ENCODE measurements at places on chromosomes 5 and 9.

DNA sequence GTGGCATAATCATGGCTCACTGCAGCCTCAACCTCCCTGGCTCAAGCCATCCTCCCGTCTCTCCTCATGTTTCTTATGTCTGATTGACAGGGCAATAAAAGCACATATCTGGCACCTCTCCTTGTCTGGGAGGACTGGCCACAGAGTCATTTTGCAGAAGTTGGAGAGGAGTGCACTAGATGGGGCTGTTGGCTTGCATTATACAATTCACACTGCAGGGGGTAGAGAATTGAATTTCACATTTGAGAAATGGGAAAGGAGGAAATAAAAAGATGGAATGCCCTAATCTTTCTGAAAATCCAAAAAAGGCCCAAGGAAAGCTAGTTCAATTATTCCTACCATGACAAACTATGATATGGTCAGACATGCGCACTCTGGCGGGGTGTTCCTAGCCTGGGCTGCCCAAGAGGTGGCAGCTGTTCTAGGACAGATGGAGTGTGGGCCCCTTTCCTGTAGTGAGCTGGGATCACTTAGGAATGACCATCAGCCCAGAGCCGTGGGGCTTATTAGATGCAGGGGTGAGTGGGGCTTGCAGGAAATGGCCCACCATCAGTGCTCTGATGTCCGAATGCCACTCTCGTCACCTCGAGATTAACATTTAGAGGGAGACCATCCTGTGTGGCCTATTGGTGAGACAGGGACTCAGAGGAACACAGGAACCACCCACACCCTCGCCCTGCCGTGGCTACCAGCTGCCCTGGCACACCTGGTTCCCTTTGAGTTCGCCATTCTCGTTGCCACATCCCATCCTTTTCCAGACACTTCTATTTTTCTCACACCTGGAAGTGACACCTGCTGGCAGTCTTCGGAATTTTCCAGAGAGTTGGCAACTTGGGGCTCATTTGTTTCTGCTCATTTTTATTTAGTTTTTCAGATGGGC, 21.8 kb upstream of the ANKRD18A start:
- peak; percentile 31 for DNase-seq

DNA sequence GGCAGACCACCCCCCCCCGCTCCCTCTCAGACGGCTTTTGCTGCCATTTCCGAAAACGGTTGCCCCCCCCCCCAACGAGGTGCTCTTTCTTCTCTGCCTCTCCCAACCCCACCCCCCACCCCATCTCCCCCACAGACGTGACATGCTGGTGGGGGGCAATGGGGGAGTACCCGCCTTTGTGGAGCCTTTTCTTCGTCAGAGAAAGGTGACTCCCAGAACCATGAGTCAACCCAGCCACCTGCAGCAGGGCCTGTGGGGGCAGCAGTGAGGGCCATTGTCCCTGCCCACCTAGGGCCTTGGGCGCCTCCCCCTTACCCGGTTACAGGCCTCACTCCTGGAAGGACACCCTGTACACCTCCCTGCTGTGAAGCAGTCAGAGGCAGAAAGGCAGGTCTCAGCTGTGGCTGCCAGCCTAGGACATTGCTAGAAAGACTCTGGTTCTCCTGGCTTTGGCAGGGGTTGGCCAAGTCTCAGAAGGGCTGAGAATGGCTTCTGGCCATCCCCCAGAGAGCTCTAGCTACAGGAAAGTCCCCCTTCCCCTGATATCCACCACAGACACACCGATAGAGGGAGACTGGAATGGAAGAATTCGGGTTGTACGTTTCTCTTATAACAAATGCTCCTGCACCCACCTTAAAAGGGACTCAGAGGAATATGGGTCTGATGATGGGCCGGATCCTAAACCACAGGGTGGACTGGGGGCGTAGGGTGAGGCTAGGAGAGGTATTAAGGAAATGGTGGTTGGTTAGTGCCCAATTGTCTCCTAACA, 2.2 kb downstream of the DNAJB5 start:
- no peak for DNase-seq

DNA sequence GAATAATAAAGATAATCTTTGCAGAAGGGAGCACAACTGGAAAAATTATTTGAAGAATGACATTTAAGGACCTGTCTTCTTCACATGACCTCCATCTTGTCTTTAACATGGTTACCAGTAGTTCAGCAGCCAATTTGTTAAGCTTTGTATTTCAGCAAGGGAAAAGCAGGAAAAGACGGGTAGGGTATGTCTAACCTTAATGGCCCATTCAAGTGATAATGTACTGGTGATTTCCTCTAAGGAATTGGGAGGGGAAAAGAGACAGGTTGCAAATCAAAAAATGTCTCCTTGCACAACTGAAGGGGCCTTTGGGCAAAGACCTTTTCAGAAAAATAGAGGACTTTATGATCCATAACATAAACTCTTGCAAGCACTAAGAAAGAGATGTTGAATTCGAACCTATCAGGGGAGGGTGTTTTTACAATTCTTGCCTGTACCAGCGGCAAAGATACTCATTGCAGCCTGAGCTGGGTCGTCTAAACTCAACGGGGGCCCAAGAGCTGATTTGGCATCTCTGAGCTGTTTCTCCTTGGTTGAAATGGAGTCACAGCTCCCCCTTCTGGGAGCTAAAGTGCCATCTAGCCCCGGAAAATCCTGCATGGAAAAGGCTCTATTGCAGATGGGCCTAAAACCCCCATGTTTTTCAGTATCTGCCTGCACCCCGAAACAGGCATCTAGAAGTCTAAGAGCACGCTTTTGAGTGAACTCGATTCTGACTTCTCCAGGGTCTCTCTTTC, 3.8 kb downstream of the BRINP1 start:
- peak; percentile 45 for DNase-seq

DNA sequence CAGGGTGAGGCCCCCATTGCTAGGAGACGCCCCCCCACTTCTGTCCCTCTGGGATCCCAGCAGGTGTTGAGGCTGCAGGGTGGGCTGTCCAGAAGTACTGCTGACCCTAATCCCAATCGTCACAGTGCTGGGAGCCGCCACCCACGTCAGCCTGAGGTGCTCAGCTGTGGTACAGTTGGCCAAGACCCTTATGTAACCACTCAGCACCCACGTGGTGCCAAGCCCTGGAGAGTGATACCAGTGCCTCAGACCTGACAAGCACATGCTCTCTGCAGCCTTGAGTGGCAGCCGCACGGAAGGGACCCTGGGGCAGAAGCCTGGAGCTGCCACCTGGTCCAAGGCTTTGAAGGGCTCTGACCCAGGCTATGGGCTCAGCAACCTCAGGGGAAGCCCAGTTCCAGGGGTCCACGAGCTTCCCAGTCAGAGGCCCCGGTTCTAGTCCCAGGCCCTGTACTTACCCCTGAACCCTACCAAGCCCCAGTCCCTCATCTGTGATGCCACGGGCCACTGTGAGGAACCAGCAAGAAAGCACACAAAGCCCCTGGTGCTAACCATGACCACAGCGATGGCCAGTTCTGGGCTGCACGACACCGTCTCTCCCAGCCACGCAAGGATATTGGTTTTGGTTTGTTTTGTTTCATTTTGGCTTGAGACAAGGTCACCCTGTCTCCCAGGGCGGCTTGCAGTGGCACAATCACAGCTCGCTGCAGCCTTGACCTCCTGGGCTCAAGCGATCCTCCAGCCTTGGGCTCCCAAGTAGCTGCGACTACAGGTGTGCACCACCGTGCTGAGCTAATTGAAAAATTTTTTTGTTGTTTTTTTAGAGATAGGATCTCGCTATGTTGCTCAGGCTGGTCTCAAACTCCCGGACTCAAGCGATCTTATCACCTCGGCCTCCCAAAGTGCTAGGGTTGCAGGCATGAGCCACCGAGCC, 50.7 kb downstream of the DBH start:
- DNase-seq: no peak

DNA sequence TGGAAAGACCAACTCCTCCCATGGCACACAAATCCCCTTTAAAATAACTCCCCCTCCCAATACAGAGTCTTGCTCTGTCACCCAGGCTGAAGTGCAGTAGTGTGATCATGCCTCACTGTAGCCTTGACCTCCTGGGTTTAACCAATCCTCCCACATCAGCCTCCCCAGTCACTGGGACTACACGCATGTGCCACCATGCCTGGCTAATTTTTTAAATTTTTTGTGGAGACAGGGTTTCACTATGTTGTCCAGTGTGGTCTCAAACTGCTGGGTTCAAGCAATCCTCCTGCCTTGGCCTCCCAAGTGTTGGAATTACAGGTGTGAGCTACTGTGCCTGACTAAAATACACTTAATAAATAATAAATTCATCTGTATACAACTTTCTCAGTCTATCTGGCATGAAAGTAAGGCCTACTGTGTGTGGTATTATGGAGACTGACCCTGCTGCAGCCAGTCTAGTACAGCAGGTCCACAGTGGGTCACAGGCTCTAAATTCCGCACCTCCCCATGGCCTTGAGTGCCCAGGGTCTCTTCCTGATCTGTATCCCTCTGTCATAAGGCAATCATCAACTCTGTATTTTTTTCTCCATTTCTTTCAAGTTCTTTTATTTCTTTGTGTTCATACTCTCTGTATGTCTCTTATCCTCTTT, 169.4 kb downstream of the MAPKAP1 start:
- DNase-seq: no peak

- no peak for DNase-seq
Measured at GRCh38 chr5:142608081-142608480, 77.8 kb downstream of the FGF1 start.

DNA sequence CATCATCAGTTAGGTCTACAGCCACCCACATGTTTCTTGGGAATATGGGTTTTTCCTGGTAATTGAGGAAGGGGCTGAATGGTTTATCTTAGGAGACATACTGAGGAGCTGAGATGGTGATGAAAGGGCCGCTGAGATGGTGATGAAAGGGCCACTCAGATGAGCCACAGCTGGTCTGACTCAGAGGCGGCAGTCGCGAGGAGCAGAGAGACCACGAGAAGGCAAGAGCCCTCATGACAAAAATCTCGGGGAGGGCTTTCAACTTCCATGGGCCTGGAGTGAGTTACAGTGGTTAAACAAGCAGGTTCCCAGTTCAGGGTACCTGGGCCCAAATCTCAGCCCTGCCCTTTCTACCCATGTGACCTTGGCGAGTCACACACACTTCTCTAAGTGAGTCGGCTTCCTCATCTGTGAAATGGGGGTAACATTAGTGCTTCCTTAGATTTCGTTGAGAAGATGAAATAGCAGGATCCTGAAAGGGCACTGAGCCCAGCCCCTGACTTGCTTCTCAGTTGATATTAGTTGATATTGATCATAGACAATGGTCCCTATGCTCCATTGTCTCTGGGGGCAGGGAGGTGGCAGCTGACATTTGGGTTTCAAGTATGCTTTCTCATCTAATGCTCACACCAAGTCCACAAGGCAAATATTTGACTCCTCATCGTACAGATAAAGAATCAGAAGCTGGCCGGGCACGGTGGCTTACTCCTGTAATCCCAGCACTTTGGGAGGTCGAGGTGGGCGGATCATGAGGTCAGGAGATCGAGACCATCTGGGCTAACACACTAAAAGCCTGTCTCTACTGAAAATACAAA, 169.5 kb downstream of the RGS3 start:
- DNase-seq: no peak

- no peak for DNase-seq
Measured at GRCh38 chr5:76663573-76663972, 40.4 kb upstream of the F2RL2 start.

GRCh38 chr9:79940919-79941318, 369.2 kb downstream of the TLE4 start:
- no peak for DNase-seq

DNA sequence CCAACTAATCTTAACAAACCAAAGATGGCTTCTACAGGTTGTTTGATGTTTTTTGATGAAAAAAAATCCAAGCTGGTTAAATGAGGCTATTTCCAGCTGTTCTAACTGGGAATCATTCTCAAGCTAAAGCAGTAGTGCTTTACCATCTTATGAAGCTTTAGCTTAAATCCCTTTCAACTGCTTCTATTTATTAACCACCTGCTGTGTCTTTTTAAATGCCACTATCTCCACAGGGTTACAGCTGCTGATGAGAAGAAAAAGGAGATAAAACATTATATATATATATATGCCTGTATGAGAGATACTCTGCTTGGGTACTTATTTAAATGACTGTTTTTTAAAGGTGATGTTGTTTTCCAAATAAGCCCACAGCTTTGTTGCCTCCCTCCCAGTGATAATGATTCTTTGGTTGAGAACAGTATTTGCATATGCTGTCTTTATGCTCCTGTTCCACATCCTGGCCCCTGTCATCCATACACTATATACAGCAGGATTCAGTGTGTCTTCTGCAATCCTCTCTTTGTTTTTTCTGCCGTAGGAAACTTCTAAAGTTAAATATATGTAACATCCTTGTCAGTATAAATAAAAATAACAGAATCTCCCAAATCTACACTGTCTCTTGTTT, 164.0 kb downstream of the PAM start:
- DNase-seq: no peak

DNA sequence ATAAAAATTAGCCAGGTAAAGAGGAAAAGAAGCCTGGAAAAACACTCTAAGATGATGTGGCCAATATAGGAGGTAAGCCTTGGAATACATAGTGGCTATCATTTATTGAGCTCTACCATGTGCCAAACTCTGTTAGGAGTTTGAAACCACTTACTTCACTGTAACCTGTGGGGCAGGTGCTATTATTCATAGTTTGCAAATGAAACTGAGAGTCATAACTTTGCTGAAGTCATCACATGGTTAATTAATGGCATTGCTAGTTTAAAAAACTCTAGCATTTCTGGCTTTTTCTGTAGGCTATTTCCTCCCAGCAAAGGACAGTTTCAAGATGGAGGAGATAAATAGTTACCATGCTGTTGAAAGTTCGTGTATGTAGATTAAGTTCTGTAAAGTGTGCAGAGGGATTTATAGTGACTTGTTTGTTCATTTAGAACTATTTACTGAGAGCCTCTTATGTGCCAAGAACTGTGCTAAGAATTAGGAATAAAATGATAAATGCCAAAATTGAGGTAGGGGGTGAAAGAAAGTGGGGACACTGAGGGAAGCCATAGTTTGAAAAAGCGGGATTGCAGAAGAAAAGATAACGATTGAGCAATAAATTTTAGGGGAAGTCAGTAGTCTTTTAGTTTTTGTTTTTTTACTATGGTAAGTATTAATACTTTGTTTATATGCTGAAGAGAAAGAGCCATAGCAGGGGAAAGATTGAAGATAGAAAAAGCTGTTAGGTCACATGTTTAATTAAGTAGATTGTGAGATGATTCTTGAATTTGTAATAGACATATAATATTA, 57.2 kb downstream of the WDR70 start:
- no peak for DNase-seq

GRCh38 chr9:35599763-35600604, 5.1 kb upstream of the TESK1 start:
- DNase-seq: no peak

- DNase-seq: no peak
Measured at GRCh38 chr5:83364312-83365299, 106.9 kb upstream of the VCAN start.

All from HuH-7 (cell line).